ENCODE measurements at places on chromosomes 7 and 10.

GRCh38 chr10:14742815-14743214 lies 31.9 kb downstream of the FAM107B start:
- DNase-seq: no peak

GRCh38 chr10:47346581-47347302 lies 1.4 kb upstream of the RBP3 start:
- DNase-seq: peak; percentile 71

GRCh38 chr7:32481176-32481575 lies 9.0 kb downstream of the LSM5 start:
- no peak for DNase-seq

DNA sequence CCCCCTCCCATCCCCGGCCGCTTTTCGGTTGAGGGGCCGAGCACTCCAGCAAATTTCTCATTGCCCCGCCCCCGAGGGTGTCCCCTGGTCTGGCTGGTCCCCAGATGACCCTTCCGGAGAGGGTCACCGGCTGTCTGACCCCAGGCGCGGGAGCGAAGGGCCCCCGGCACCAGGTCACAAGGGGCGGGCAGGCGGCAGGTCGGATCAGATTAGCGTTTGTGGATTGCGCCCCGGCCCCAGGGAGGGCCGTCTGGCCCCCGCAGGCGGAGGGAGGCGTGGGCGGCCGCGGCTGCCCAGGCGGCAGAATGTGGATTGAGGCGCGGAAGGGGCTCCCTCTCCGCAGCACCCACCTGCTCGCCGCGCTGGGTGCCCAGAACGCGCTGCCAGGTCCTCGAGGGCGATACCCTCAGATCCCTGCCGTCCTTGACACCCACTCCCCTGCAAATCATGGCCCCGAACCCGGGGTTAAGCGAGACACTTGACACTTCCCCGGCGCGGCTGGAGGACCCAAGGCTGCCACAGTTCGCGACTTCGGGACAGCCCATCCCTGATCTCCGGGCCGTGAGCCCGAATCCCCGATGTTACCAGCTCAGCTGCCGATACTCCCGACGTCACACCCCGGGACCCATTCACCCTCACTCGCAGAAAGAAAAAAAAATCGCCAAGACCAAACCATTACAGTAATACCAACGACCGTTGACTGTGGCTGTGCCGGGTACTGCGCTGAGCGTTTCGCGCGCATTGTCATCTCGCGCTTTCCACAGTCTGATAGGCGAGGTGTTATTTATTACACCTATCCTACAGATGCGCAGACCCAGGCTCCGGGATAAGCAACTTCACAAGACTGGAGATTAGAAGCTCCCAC lies 953 bp downstream of the NODAL start:
- DNase-seq: no peak

GRCh38 chr10:43044961-43045621 lies 31.8 kb upstream of the RET start:
- no peak for DNase-seq

DNA sequence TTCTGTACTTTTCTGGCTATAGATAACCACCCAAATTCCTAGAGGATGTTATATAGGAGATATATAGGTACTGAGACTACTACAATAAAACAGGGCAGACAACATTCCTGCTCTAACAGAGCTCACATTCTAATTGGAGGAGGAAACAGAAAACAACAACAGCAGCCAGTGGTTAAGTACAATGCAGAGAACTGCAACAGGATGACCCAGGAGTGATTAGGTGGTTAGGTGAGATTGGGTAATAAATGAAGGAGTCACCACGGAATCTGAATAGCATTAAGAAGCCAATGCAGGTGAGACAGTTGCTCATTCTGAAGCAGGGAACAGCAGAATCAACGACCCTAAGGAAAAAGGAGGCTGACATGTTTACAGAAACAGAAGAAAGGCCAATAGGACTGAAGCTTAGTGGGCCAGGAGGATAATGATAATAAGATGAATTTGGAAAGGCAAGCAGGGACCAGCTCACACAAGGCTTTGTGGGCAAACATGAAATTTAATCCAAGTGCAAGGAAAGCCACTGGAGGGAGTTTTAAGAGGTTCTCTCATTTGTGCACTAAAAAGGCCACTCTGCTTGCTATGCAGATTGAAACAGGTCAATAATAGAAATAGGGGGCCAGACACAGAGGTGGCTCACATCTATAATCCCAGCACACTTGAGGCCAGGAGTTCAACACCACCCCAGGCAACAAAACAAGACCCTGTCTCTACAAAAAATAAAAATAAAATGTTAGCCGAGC lies 16.9 kb upstream of the REEP3 start:
- DNase-seq: no peak

GRCh38 chr7:48518092-48518491 lies 346.8 kb downstream of the ABCA13 start:
- no peak for DNase-seq

GRCh38 chr7:116630357-116630756 lies 41.6 kb upstream of the MET start:
- DNase-seq: no peak

DNA sequence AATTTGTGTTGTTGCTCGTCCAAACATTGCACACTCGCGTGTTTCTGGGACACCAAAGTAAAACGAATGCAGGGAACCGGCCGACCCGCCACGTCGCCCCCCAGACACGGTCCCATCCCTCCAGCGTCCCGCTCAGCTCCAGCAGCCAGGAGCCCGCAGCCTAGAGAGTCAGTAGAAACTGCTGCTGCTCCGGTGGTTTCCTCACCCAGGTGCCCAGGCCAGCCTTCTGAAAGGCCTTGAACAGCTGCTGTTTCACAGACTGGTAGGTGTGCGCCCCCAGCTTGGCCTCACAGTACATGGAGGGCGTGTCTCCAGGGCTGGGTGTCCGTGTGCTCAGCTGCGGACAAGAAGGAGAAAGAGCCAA lies 126.8 kb downstream of the WDR37 start:
- no peak for DNase-seq
